ENCODE measurements at places on chromosomes 3 and 15.

GRCh38 chr3:35709691-35710090 is 70.4 kb downstream of the ARPP21 start:
- DNase-seq = no peak

- no peak for DNase-seq
Measured at GRCh38 chr3:16928386-16929132, 43.8 kb downstream of the PLCL2 start.

- no peak for DNase-seq
Measured at GRCh38 chr3:66449411-66449974, 51.3 kb downstream of the LRIG1 start.

DNA sequence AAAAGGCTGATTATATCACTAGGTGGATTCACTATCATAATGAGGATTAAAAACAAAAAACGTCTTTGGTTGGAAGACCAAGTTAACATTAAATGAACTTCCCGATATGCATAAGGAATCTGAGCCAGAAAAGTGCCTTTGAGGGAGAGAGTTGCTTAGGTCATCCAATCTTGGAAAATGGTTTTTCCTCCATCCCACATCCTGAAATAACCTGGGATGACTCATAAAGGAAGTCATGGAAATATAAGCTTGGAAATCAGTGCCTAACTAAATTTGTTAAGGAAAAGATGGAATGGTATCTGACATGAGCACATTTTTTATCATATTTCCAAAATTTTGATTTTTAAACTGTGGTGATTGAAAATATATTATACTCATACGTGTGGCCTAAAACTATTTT is 66.0 kb downstream of the KBTBD8 start:
- no peak for DNase-seq

DNA sequence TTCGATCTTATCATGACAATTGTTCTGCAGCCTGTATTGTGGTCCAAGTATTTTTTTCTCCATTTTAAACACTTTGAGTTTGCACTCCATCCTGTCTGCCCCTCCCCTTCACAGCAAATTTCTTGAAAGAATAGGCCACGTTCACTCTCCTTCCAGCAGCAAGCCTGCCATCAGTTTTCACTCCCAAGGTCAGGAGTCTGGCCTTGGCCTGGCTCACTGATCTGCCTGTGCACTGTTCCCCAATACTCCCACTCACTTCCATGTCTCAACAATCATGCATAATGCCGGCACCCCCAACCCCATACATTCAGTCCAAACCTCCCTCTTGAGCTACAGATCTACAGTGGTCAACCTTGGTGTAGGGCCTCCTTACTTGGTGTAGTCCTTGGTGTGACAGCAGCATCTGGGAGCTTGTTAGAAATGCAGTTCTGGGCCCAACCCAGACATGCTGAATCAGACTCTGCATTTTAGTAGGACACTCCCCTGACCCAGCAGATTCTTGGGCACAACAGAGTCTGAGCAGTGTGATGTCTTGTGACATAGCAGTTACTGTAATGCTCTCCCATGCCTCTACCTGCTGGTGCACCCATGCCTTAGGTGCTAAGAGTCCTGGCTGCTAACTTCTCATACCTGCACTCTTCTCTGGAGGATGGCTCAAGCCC is 58.3 kb upstream of the XCR1 start:
- DNase-seq = no peak

- no peak for DNase-seq
Measured at GRCh38 chr3:148459931-148460513, 237.7 kb upstream of the AGTR1 start.

GRCh38 chr15:69402816-69403215 is 11.3 kb upstream of the KIF23 start:
- no peak for DNase-seq

GRCh38 chr3:25038922-25039321 is 389.1 kb upstream of the RARB start:
- no peak for DNase-seq

Measured in NCI-H1436 treated with DMSO at 0.1 percent for 48 hours (cell line).